ENCODE measurements at places on chromosomes 3 and 15.

GRCh38 chr15:25687689-25688088, 175.4 kb downstream of the ATP10A start:
- DNase-seq = no peak

DNA sequence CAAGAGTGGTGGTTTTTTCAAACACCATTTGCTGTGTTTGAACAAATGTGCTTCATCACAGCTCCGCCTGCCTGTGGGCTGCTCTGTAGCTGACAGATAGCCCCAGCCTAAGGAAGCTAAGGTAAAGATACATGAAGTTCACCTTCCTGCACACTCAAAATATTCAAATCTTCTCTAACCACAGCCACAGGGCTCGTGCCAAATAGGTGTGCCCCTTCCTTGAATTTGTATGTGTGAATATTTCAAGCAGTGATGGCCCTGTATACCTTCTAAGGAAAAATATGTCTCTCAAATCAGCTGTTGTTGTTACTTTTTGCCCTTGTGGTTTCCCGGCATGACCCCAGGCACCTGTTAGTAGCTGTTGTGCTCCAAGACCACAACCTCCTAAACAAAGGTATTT, 92.8 kb downstream of the CCNL1 start:
- no peak for DNase-seq

DNA sequence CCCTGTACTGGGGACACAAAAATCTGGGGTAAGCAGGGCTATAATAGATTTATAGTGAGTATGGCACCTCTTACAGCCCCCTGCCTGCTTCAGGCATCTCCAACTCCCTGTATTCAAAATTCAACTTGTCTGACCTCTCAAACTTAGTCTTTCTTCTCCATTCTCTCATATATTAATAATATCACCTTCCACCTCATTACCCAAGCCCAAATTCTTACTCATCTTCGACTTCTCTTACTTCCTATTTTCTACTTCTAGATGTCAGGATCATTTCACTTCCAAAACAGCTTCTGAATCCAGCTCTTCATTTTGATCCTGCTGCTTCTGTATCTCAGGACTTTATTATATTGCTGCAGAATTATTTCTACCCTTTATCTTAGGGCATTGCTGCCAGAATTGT, 290.7 kb downstream of the CHST2 start:
- no peak for DNase-seq

DNA sequence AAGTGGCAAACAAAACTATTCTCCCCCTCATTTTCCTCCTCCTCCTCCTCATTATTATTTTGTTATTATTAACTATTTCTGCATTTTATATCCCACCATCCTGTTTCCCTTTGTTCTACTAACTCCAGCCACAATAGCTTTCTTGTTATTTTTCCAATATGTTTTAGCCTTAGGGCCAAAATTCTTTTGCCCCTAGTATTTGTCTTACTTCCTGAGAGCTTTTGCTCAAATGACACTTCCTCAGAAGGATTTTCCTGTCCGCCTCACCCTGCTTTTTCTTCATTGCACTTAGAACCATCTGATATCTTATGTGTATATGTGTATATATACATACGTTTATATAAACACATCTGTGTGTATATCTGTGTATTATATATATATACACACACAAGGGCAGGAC, 32.7 kb upstream of the NUDT16 start:
- no peak for DNase-seq

DNA sequence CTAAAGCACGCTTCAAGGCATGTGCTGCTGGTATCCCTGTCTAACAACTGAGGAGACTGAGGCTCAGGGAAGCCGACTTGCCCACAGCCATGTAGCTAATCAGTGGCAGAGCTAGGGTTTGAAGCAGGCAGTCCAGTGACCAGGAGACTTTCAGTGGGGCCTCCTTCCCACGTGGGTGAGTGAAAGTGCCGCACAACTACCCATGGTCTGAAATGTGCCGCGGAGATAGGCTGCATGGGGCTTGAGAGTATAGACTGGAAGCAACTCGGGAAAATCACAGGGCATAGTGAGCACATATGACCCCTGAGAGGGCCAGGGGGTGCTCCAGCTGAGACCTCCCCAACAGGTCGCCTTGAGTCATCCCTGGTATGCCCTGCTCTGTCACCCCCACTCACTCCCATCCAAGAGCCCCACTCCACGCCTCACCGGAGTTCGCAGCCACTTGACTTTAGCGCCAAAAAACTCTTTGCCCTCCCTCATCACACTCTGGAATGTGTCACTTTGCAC, 19.1 kb downstream of the FAM174B start:
- DNase-seq = no peak

- DNase-seq = no peak
Measured at GRCh38 chr15:51183076-51183475, 88.4 kb upstream of the TNFAIP8L3 start.

DNA sequence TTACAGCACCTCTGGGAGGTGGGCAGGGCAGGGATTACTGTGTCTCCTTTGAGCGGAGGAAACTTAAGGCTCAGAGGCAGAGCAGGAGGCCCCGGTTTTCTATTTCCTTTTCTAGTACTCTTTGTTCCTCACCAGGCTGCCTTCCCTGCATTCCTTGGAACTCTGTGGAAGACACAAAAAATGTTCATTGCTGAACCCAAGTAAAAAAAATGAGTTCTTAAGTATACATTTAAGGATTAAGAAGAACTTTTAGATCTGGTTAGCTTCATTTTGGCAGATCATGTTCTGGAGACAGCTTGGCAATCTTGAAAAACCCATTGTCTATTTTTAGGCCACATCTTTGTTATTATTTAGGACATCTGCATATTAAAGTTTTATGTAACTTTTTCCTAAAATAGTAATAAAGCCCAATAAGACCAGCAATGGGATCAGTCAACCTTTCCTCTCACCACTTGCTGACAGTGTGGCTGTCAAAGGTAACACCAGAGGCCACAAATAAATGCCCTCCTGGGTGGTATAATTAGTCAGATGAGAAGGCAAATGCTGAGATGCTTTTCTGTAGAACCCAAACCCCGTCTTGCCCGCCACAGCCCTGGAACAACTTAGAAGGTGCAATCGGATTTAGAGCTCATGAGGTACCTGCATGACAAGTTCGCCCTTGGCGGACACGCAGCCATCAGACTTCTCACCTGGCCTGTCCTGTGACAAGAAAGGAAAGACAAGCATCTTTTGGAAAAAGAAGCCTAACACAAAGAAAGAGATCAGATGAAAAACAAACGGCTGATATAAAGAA, 97.2 kb downstream of the DGKG start:
- no peak for DNase-seq

DNA sequence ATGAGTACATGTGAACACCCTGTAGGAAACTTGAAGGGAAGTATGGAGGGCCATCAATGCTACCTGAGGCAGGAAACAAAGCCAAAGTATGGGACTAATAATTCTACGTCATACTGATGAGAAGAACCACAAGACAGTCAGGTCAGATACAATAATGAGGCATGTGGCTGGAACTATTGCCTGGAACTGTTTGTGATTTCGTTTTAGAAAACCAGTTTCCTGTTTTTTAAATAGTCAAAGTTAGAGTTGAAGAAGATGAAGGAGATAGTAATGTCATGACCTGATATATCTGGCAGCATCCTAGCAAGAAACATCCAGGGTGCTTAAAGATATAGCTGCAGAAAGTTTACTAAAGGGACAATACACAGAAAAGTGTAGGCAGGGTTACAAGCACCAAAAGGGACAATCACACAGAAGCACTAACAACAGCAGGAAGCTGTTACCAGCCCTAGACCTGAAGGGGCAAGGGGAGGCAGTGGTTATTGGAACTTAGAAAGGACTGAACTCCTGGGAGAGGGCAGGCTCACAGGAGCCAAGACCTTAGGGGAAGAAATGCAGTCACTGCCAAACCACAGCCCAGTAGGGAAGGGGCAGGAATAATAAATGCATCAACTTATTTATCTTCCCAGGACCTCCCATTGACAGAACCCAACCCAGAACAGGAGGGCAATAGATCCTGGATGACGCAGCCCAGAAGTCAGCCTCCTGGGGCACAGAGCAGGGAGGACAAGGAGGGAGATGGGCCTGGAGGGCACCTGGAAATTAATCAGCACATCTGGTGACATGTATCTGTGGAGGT, 302.1 kb upstream of the STT3B start:
- DNase-seq = no peak

DNA sequence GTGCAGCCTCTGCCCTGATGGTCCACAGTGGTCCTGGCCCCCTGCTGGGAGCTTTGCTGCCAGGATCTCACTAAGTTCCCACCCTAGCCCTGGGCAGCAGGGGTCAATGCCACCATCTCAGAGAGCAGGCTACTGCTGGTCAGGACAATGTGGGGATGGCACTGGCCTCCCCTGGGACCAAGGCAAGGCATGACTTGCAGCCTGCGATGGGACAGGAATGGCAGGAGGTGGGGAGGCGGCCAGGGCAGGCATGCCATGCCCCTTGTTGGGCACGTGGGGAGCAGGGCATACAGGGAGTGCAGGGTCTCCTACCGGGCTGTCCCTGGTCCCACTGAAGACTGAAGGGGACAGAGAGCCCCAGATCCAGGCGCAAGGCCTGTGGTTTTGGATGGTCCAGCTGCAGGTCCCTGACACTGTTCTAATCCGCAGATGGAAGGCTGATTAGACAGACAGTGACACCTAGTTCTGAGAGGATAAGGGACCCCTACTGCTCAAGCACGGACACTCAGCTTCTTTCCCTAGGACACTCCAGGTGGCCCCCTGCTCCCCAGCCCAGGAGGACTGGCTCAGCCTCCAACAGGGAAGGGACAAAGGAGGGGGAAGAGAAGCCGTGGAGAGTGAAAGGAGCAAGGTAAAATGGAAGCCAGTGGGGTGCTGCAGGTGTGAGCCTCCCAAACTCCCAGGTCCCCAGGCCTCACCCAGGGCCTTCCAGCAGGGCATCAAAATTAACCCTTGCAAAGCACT, 69.2 kb upstream of the RPL32 start:
- DNase-seq = no peak

DNA sequence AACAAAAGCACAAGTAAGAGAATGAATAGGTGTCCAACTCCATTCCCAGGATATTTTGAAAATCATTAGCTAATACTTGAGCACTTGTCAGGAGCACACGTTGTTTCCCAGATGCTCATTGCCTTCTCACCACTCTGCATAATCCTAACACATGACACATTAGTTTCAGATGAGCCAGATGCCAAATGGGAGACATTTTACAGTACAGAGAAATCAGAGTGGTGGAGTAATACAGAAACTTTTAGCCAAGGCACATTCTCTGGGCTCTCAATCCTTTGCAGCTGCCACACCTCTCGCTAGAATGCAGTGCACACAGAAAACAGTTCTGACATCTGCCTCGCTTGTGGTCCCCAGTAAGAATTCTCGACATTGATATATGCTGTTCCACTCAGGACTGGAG, 76.6 kb downstream of the P3H2 start:
- DNase-seq = no peak

DNA sequence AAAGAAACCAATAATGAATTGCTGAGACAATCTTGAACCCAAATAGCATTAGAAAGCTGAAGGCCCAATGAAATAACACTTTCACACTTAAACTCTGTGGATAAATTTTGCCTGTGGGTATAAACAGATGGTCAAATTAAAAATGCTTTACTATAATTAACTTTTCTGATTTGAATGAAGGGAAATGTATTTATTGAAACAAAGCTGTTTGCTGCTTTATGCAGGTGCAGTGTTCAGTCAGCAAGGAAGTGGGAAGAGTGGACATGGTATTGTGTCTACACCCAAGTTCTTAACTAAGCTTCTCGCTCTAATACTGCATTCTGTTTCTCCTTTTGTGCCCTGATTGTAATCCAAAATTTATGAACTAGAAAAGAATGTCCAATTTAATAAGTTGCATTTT, 31.8 kb downstream of the NME9 start:
- DNase-seq = no peak

- no peak for DNase-seq
Measured at GRCh38 chr3:101675709-101676215, 1.2 kb downstream of the ZBTB11 start.

DNA sequence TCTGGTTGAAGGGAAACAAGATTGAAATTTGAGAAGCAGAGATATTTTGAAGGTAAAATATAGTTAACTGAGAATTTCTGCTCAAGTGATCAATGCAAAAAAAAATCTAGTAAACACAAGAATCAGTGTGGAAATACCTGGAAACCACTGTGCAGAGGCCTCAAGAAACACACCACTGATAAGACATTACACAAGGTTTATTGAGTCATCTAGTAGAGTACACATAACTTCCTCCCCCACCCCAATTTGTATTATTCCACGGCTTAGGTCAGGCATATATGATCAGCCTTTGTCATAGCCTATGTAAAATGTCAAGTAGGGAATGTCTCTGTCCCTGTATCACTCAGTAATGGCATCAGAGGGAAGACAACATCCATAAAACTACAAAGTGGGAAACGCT, 447.8 kb upstream of the BCHE start:
- DNase-seq = no peak

DNA sequence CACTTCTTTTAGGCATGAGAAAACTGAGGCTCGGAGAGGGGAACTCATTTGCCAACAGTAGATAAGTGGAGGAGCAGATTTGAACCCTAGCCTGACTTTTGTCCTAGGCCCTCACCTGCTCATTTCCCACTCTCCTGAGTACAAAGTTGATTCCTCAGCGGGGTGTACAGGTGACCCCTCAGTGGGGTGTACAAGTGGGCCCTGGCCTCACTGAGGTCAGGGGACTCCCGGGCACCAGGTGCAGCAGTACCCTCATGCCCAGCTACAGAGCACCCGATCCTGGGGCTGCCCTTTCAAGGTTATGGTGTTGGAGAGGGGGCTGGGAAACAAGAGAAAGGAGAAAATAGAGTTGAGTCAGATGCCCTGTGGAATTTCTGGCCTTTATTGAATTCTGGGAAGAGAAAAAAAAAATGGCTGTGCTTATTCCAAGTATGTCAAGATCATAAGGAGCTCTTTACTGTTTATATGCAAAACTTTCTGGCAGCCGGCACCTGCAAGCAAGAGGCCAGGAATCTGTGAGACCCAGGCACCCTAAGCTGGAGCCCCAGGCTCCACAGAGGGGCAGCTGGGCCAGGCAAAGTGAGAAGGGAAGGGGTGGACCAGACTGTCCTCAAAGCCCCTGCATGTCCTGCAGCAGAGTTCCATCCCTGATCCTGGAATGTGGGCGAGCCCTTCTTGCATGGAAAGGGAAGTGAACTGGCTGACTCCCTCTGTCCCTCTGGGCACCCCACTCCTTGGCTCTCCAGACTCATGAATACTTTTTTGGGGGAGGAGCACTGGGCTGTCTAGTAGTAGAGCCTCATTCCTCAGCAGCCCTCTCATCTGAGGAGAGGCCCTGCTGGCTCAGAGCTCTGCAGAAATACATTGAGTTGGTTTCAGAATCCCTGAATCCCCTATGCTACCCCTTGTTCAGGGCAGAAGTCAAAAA, 43.1 kb downstream of the AMOTL2 start:
- peak; percentile 88 for DNase-seq

GRCh38 chr15:87492321-87492720, 764.2 kb downstream of the NTRK3 start:
- no peak for DNase-seq

GRCh38 chr3:33428734-33429133, 11.5 kb downstream of the UBP1 start:
- DNase-seq = no peak

All from Caco-2 (cell line).